ENCODE measurements at places on chromosomes 4 and X.
A peak's percentile ranks its signal among the peaks of the same experiment; 100 is the strongest.

DNA sequence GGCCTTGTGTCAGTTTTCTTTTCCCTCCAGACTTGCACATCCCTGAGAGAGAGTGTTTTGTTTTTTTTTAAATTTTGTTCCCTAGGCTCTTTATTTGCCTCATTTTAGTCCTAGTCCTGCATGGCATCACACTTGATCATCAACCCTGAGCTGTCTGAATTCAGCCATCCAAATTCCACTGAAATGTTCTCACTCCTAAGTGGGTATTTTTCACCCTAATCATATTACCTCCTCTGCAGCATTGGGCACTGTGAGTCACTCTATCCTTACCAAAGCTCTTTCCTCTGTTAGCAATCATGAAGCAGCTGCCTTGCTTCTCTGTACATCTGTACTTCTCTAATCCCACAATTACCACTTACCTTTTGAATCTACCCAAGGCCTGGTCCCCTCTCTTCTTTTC is 356.6 kb upstream of the MAGEB2 start:
- DNase-seq, result no peak

DNA sequence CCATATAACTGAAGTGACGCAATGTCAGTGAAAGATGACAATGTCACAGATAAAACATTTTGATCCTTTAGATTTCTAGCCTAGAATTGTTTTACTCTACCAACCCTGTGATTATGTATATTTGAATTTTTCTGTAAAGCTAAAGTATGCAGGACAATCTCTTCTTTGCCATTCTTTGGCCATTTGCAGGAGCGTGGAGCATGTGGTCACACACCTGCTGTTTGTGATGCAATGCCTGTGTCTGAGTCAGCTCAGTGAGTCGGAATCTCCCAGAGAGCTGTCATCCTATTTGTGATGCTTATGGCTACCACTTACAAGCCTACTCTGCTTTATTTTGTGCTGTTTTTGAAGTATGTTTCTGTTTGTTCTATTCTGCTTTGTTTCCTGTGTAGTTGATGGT is 214.5 kb downstream of the NAF1 start:
- no peak for DNase-seq

DNA sequence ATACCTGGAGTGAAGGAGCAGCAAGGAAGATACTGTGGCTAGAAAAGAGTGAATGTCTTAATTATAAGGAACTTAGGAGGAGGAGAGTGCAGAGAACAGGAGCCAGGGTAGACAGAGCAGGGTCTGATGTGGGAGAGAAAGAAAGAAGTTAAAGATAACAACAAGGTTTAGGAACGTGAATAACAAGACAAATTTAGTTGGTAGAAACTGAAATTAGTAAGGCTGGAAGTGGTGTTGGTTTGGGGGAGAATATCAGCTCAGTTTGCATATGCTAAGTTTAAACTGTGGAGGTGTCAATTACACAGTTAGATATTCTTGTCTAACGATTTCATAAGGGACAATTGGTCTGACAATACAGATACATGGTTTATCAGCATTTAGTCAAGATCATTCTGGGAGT is 1123.7 kb upstream of the PABPC4L start:
- no peak for DNase-seq

DNA sequence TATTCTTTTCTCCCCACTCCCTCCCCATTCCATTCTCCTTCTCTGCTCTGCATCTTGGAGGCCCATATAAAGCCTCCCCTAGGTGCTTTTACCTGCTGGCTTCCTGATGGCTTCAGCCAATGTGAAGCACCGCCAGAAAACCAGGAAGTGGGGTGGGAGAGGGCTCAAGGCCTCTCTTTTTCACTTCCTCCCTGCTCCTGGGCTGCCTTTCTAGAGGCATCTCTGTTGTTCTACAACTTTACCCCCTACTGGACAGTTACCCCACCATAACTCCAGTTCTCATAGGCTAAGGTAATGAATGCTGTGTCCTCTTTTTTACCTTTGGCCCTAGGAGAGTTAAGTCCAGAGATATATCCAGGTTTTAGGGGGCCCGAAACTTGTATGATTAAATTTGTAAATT is 62.4 kb upstream of the PPARGC1A start:
- DNase-seq, result no peak

- no peak for DNase-seq
Measured at GRCh38 chrX:154661170-154661569, 7.8 kb upstream of the CTAG2 start.

GRCh38 chr4:7055111-7055989 is 12.2 kb downstream of the TADA2B start:
- DNase-seq, result no peak

GRCh38 chr4:113866611-113867010 is 105.1 kb upstream of the CAMK2D start:
- no peak for DNase-seq

GRCh38 chrX:47828984-47829383 is 7.7 kb upstream of the ZNF81 start:
- no peak for DNase-seq

DNA sequence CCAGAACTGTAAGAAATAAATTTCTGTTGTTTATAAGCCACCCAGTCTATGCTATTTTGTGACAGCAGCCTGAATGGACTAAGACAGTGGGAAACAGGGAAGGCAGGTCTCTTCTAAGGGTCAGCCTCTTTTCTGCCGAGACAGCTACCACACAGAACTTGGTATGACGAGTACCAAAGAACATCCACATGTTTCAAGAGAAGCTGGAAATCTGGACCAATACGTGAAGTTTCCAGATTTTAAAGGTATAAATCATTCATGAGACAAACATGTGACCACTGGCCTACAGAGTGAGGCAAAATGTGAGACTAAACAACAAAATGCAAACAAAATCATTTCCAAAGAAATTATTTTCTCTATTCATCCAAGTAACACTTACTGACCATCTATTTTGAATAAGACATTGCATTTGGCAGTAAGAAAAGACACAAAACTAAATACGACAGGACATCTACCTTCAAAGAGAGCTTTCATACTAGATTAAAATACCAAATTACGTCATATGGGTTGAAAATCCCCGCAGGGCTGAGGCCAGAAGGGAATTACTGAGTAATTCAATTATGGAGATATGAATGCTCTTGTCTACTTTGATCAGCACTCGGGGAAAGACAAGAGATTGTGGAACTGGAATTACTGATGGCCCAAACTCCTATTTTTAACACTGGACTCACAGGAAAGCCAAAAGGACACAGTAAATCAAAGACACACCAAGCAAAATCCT is 7.2 kb downstream of the SCARB2 start:
- DNase-seq, result no peak

- no peak for DNase-seq
Measured at GRCh38 chr4:106978046-106978774, 57.9 kb downstream of the DKK2 start.

DNA sequence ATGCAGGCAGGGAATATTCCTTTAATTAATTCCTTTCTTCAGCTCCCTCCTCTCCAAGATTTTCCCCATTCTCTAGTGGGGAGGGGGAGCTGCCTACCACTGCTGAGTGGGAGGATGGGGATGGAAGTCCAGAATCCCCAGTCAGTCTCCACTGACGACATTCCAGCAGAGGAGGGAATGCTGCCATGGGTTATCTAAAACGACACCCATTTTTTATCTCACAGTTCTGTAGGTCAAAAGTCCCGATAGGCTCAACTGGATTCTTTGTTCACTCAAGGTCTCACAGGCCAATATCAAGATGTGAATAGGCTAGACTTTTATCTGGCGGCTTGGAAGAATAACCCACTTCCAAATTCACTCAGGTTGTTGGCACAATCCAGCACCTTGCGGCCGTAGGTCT is 64.4 kb downstream of the SH3KBP1 start:
- no peak for DNase-seq

GRCh38 chr4:4787421-4787820 is 72.0 kb upstream of the MSX1 start:
- no peak for DNase-seq

DNA sequence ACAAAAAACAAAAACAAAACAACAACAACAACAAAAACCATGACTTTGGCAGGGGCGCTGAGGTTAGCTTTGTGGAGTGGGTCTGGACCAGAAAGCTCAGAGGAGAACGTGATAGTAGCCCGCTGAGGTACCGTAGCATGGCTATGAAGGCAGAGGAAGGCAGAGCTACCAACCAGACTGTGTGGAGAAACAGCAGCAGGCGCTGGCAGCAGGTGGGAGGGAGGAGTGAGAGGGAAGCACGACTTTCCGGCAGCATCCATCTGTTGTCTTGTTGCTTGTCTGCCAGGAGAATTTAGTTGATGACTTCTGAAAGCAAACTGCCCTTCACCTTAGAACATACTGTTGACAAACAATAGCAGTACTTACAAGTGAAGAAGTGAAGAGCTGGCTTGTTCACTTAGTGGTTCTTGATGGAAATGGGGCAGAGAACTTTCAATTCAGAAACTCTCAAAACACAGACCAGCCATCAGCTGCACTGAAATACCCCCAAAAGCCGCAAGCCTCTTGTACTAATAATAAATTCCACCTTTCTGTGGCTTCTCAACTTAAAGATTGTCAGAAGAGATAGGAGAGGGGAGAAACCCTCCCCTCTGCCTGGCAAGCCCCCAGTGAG is 447.2 kb downstream of the SLITRK2 start:
- peak; percentile 44 for DNase-seq

Data from brain (organoid and tissue), 16 donors.